ENCODE measurements at places on chromosomes 6 and 20.

- DNase-seq: no peak
Measured at GRCh38 chr6:6317825-6318733, 2.4 kb downstream of the F13A1 start.

DNA sequence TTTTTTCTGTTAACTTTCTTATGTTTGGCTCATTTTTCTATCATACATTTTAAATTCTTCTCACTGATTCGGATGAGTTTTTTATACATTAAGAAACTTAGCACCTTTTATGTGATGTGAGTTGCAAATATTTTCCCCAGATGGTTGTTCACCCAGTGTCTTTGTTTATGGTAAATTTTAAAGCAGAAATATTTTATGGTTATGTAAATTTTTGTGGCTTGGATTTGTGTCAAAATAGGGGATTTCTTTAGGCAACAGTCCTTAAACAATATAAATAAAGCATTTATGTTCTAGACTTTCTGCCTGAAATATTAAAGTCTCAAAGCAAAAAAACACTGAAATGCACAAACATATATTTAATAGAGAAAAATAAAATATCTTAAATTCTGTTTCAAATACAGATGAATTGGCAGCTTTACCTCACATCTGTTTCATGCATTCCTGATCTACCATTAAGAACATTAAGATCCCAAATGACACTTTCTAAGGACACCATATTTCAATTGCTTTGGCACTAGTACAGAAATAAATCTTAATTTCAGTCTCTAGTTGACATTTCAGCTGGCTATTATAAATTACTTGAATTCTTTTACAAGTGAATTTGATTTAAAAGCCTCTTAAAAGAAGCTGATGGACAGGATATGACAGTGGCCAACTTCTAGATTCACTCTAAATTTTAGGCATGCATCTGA is 646.6 kb downstream of the HACE1 start:
- no peak for DNase-seq

- no peak for DNase-seq
Measured at GRCh38 chr20:32678948-32679347, 5.2 kb upstream of the C20orf203 start.

GRCh38 chr6:115612796-115613479 is 447.8 kb downstream of the FRK start:
- DNase-seq: no peak

All from activated gamma-delta T cell treated with Interleukin-2 at 50 U/mL for 16 hours (primary cell).